ENCODE measurements at places on chromosomes 4 and X.

- no peak for DNase-seq
These were observed 95.2 kb upstream of the KLF3 start for GRCh38 chr4:38568768-38569167.

- no peak for DNase-seq
These were observed 9.2 kb downstream of the GUCY1A1 start for GRCh38 chr4:155675709-155676429.

DNA sequence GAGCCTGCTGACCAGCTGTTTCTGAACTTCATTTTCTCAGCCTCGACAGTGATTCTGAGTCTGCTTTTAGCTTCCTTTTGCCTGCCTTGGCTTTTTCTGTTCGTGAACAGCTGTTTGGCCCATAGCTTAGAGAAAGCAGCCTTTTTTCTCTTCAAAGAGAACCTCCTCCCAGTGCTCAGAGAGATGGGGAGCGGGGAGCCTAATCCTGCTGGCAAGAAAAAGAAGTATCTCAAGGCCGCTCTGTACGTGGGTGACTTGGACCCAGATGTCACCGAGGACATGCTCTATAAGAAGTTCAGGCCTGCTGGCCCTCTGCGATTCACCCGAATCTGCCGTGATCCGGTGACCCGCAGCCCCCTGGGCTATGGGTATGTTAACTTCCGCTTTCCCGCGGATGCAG lies 756 bp downstream of the PABPC5 start:
- no peak for DNase-seq

DNA sequence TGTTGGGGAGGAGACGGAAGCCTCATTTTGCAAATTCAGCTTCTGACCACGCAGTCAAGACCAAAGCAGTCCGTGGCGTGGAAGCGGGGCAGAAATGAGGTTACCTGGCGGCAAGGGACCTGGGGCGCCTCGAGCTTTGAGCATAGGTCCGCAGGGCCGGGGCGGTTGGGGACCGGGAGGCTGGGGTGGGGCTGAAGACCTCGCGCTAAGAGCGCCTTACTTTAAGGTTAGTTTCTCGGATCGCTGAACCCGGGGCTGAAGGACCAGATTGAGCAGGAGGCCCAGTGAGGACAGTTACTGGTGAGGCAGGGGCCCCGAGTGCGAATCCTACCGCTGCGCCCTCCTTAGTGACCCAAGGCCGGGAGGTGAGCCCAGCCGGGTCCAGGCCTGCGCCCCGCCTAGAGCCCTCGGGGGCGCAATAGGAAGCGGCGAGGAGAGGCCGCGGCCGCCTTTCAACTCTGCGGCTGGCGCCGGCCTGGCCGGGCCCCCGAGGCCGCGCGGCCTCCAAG lies 7.5 kb downstream of the MSX1 start:
- no peak for DNase-seq

DNA sequence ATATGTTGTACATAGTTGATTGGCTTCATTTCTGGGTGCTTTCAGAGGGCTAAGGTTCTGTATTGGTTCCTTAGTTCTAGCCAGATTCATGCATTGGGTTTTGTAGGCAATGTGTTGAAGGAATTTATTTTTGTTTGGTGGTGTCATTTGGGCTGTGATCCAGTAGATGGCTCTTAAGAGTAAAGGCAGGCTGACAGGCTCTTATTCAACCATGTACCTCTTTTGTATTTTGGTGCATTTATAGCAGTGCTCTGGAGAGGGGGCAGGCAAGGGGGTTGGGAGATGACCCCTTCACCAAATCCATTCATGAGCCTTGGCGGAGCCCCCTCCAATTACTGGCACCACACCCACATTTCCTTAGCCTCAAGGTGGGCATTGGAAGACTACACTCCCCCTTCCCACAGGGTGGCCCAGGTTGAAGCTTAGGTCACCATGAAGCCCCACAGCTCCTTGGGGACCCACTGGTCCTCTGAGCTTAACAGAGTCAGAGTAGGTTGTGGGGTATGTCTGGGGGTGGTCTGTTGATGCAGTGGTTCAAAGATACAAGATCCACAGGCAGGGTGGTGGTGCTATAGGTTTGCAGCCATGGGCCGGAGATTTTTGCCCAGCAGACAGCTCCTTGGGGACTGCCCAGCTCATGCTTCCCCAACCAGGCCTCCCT lies 143.0 kb upstream of the GNPDA2 start:
- DNase-seq, result no peak

- DNase-seq, result no peak
These were observed 119.1 kb downstream of the MBNL3 start for GRCh38 chrX:132369617-132370326.

- no peak for DNase-seq
These were observed 81.2 kb downstream of the ABLIM2 start for GRCh38 chr4:8077181-8078108.

GRCh38 chr4:16665942-16666551 lies 232.4 kb downstream of the LDB2 start:
- DNase-seq, result no peak

DNA sequence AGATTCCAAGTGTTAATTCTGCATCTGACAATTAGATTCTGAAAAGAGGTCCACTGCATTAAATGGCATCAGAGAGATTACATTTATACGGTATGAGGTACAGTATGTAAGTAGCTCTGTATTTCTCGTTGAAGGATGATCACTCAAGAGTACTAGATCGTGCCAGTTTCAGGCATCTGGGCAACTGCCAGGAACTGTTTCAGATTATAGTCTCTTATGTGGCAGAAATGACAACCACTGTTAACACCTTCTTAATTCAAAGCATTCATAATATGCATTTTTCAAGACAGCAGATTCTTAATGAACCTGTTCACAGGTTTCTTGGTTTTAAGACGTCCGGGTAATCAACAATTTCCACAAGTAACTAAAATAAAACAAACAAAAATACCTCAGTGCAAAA lies 1.6 kb downstream of the ANKRD50 start:
- no peak for DNase-seq

DNA sequence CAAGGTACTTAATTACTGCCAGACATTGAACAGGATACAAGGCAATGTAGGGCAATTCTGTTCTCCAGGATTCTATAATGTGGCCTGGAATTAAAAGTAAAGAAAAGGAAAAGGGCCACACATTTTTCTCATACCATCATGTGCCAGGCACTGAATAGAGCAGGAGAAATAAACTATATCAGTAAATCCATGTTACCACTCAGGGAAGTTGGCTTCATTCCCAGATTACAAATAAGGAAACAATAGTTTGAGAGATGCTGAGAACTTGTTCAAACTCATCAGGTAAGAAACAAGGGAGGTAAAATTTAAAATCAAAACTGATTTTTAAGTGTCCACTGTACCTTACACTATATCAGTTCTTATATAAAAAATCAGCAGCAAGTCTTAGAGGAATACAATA lies 645.0 kb upstream of the ATOH1 start:
- DNase-seq, result no peak

DNA sequence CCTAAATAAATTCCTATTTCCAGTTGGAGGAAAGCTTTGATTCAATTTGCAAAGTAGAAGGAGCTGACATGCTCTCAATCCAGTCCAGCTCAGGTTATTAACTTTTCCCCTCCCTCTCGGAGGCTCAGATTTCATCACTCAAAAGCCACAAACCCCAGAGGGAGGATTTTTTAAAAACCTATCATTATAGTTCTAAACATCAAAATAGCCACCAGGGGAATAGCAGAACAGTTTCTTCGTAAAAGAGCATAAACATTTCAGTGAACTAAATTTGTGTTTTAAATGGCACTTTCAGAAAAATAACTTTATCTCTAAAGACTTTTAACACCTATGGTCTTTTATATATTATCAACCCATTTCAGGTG lies 8.8 kb downstream of the GPRIN3 start:
- DNase-seq, result no peak

GRCh38 chr4:2834001-2834921 lies 9.4 kb upstream of the ADD1 start:
- no peak for DNase-seq

- no peak for DNase-seq
These were observed 1372.4 kb downstream of the C4orf33 start for GRCh38 chr4:130468340-130468739.

DNA sequence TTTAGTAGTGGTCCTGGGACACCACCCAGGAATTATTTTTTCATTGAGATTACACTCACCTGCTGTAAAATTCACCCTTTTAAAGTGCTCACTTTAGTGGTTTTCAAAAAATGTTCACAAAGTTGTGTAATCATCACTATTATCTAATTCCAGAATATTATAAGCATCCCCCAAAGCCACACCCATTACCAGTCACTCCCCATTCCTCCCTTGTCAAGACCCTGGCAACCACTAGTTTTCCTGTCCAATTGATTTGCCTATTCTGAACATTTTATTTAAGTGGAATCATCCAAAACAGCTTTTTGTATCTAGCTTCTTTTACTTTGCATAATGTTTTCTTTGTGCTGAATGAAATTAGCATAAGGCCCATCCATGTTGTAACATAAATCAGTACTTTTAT lies 12.7 kb upstream of the CXCL6 start:
- DNase-seq, result no peak

- no peak for DNase-seq
These were observed 79.7 kb upstream of the BCOR start for GRCh38 chrX:40177489-40177888.

DNA sequence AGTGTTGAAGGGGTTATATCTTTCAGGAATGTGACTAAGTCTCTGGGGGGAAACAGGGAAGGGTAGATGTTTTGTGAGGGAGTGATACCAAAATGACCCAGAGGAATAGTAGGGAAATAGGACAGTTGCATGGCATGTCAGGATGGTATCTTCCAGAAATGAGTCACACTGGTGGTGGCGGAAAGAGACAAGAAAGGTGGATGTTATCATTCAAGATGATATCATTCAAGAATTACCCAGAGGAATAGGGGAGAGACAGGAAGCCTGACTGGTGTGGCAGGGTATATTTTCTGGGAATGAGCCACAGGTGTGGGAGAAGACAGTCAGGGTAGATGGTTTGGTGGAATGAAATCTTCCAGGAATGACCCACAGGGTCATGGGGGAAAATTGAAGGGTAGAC lies 61.1 kb downstream of the MAOA start:
- no peak for DNase-seq
